ENCODE measurements at places on chromosomes 12 and 14.

GRCh38 chr12:56884421-56884820, 49.8 kb downstream of the SDR9C7 start:
- DNase-seq: no peak

GRCh38 chr12:126419131-126419530, 1353.9 kb downstream of the AACS start:
- DNase-seq: no peak

DNA sequence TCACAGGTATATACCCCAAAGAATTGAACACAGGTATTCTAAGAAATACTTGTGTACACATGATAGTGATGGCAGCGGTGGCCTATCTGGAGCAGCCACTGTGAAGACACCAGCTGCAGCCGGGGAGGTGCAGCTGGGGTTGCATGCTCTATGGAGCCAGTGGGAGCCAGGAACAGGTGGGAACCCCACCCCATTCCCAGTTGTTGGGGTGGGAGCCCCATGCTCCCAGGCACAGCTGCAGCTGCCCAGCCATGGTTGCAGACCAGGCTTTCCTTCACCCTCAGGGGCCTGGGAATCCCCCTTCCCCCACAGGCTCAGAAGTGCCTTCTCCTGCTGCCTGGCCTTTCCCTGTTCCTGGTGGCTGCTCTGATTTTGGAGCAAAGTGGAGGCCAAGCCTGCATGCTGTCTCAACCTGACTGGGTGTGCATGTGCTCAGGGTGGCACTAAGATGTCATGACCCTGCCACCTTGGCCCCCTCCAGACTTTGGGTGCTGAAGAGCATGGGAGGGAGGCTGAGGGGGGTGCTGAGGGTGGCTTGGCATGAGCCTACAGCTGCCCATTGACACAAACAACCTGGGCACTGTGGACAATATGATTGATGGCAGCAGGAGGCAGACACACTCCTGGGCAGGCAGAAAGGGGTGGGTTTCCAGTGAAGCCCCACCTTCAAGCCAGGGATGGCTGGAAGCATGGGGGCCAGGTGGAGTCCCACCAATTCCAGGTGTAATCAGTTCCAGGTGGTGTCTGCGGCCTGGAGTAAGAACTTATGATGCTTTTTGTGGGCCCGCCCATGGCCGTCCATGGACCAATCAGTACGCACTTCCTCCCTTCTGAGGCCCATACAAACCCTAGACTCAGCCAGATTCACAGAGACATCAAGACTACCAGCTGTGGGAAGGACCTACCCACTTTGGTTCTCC, 234.7 kb downstream of the ADGRD1 start:
- DNase-seq: no peak

- no peak for DNase-seq
Observed at GRCh38 chr14:85471744-85472143, 58.2 kb upstream of the FLRT2 start.

DNA sequence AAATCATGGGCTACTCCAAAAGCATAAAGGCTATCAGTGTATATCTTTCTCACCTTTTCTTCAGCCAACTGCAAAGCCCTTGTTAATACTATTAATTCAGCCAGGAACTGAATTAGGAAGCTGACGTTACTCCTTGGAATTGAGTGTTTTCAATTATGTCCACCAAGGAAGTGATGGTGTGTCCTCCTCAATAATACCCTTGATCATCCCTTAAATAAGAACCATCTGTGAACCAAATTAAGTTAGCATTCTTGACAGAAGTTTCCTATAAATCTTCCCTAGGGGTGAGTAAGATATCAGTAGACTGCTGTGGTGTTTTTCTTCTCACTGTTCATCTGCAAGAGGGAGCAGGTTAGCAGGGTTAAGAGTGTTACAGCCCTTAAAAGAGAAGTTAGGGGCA, 252.3 kb upstream of the AVPR1A start:
- no peak for DNase-seq

DNA sequence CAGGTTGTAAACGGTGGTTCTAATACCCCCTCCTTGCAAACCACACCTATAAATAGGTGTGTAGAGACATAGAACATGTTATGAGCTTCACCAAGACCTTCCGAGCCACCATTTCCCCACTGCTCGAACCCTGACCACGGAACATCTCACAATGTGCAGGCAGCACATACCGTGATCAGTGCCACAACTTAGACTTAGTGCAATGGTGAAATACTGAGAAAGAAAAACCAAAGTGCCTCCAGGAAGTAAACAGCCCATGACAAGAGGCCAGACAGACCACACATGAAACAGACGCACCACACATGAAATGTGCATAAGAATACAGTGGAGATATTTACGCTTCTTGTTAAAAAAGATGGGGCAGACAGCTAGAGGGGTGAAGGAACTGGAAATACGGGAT, 166.9 kb upstream of the CCND2 start:
- no peak for DNase-seq
